Osteoblast (primary cell): ENCODE measurements at places on chromosomes 13 and 19.

DNA sequence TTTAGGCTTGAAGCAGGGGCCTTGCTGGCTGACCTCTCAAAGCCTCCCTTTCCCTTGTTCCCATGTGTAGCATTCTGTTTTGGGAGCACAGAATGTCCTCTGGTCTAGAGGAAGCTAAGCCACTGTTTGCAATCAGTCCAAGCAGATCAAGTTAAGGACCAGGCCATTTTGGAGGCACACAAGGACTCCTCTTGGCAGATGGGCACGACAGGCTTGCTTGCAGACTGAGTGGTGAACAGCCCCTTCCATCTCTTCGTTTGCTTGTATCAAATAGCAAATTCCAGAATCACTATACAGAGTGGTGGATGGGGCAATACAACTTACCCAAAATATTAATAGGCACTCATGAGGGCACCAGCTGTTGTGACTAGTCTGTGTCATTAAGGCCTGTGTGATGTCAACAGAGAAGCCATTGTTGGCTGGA is 215.5 kb upstream of the SERP2 start:
- DNase-seq: no peak

DNA sequence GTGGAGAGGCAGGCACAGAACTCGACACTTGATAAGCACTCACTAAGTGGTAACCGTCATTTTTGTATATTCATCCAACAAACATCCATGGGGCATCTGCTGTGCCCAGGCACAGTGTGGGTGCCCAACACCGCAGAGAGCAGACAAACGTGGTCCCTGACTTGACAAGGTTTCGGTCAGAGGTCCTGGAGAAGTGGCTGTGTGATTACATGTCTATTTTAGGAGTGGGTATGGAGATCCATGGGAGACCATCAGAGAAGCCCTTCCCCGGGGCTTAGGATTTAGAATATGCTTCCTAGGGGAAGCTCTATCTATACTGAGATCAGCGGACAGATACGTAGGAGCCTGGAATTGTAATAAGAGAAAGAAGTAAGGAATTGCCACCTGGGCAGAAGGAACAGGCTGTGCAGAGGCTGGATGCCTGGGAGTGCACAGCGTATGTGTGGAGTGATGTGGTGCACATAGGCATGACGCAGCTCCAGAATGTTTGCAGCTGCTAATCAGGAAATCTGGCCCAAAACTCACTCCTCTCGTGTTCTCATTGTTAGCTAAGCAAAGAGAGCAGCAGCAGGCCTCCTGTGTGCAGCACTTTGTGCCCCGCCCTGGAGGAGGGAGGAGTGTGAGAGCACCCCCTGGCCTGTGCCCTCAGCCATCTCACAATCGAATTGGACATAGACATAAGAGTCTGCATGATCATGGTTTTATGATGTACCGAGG is 23.0 kb upstream of the IRS2 start:
- no peak for DNase-seq

DNA sequence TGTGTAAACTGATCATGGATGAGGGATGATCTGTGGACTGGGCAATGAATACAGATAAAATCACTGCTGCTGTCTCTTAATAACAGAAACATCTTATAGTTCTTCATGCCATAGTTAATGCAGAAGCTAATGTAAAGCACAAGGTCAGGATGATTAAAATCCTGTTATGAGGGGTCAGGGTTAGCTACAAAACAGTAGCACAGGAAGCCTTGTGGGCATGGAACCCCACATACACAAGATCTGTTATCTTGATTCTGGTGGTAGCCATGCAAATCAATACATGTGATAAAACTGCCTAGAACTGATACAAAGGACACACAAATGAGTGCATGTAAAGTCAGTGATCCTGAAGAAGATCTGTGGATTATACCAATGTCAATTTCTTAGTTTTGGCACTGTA is 96.4 kb downstream of the KLF12 start:
- DNase-seq: no peak

- DNase-seq: peak; percentile 51
Observed at GRCh38 chr19:56566904-56567273, 379 bp upstream of the ZNF470 start.

- DNase-seq: peak; percentile 97
Observed at GRCh38 chr13:98576963-98577835, at the start of gene STK24. STK24 (minus strand) TSS chr13:98577107; CDS start chr13:98576786, 321 bp downstream.

- DNase-seq: no peak
Observed at GRCh38 chr13:98221234-98221633, 44.2 kb upstream of the RNF113B start.
